ENCODE measurements at places on chromosomes 3 and 15. TPM values are rescaled to one million over a fixed set of nuclear protein-coding genes. Genes with fewer than 3 reads are reported as not detected.

The PLOD2 gene
- polyA plus RNA-seq = 5.6 TPM

The VWA5B2 gene
- polyA plus RNA-seq = 0.33 TPM

The SHF gene
- polyA plus RNA-seq = 50.6 TPM

The LSAMP gene
- polyA plus RNA-seq = 89.6 TPM

The SST gene
- polyA plus RNA-seq = 12.1 TPM

The SYNM gene
- polyA plus RNA-seq = 7.2 TPM

The KCTD6 gene
- polyA plus RNA-seq = 64.0 TPM

The GOLGA8T gene
- not detected for polyA plus RNA-seq

The ETFA gene
- 147 TPM for polyA plus RNA-seq

The LRRC31 gene
- polyA plus RNA-seq = not detected

The PARP14 gene
- not detected for polyA plus RNA-seq

The MME gene
- 0.54 TPM for polyA plus RNA-seq

The NIPA2 gene
- polyA plus RNA-seq = 51.3 TPM

The SPINT1 gene
- 0.18 TPM for polyA plus RNA-seq

The IQCF5 gene
- polyA plus RNA-seq = not detected

The ST8SIA2 gene
- polyA plus RNA-seq = 38.9 TPM

The INSYN1 gene
- polyA plus RNA-seq = 21.3 TPM

The THAP10 gene
- polyA plus RNA-seq = 7.2 TPM

The RETNLB gene
- not detected for polyA plus RNA-seq

The KNG1 gene
- not detected for polyA plus RNA-seq

The GNB4 gene
- polyA plus RNA-seq = 42.8 TPM

The ROBO2 gene
- 55.5 TPM for polyA plus RNA-seq

The MUC4 gene
- not detected for polyA plus RNA-seq

The PLA2G4E gene
- polyA plus RNA-seq = not detected

The ROPN1B gene
- polyA plus RNA-seq = 0.11 TPM

The ARL14 gene
- not detected for polyA plus RNA-seq

The OR5K3 gene
- not detected for polyA plus RNA-seq

The CPLX3 gene
- 0.27 TPM for polyA plus RNA-seq

The TM4SF4 gene
- polyA plus RNA-seq = not detected

The ASB14 gene
- not detected for polyA plus RNA-seq

The SPESP1 gene
- polyA plus RNA-seq = not detected

The PLSCR1 gene
- 0.78 TPM for polyA plus RNA-seq

The ABI3BP gene
- polyA plus RNA-seq = 0.10 TPM

The ARPC4 gene
- polyA plus RNA-seq = 179 TPM

The LTF gene
- polyA plus RNA-seq = not detected

The FMN1 gene
- 0.26 TPM for polyA plus RNA-seq

The TGM5 gene
- polyA plus RNA-seq = not detected

The CTXND1 gene
- polyA plus RNA-seq = not detected

The SENP7 gene
- polyA plus RNA-seq = 273 TPM

The VPS13C gene
- polyA plus RNA-seq = 91.1 TPM

The C2CD4A gene
- not detected for polyA plus RNA-seq

Data from neural cell (in vitro differentiated cells).